Astrocyte of the hippocampus (primary cell): ENCODE measurements at places on chromosomes 11 and 22.

- DNase-seq: no peak
Observed at GRCh38 chr11:102920118-102920684, 35.3 kb downstream of the MMP13 start.

DNA sequence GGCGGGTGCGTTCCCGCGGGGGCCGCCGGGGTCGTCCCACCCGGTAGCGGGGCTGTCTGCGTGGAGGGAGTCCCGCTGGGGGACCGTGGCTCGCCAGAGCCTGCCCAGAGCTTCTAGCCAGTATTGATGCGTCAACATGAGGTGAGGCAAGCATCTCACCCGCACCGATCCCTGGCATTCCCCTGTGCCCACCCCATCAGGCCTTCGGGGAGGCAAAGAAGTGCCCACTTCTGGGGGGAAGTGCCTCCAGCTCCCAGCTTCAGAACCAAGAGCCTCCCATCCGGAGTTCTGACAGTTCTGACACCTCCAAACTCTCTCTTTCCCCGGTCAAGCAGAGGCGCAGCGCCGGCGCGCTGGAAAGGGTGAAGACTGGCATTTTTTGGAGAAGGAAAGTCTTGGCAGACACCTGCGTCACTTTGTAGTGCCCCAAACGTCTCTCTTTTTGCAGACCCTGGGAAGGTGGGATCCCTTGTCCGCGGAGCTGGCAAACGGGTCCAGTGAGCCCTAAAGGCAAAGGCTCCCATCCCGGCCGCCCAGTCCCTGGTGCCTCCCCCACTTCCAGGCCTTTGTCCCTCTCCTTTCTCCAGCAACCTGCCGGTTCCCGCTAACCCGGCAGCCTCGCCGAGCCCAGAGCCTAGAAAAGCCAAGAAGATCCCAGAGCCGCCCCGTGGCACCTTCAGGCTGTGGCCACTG lies 3.2 kb upstream of the PAX6 start:
- DNase-seq: peak; percentile 82

DNA sequence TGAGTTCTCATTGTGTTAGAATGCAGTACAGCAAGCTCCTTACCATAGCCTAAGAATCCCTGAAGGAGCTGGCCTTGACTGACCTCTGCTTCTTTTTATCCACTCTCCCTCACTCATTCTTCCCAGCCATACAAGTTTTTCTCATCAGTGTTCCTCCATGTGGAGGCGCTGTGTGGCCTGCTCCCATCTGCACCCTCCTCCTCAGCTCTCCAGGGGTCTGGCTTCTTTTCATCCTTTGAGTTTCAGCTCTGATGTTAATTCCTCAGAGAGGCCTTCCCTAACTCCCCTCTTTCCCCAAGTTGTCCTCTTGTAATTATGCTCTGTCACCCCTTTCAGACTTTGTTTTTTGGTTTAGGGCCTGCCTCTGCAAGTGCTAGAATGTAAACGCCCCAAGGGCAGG lies 144.8 kb downstream of the WNT7B start:
- DNase-seq: no peak

DNA sequence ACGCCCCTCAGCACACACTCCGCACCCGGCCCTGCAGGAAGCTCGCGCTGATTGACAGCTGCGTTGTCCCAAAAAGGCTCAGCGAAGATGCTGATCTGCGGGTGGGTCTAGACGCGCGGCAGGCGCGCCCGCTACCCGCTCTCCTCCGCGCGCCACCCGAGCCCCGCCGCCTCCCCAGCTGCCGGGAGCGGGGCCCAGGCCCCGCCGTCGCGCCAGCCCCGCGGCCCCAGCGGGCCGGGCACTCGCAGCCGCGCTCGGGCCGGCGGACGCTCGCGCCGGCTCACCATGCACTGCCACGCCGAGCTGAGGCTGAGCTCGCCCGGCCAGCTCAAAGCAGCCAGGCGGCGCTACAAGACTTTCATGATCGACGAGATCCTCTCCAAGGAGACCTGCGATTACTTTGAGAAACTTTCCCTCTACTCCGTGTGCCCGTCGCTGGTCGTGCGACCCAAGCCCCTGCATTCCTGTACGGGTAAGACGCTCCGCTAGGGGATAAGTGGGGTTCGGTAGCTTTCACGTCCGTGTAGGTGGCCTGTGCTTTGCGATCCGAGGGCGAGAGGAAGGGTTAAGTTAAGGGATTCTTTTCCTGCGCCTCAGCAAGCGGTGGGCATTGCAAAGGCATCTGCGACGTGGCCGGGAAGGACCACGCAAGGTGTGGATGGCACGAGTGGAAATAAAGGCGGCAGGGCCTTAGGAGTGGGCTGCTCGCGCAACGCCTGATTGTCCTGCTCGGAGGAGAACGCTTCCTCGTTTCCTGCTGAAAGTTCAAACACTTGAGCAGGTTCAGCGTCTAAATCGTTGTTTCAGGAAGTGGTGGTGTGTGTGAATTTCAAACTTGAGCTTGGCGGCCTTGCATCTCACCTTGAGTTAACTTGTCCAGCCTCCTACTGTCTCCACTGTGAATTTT lies at the start of gene BARX2:
Gene BARX2 (plus strand): TSS at position 98 of the 907 bp plus-strand sequence. CDS start 188 bp downstream, at position 286.
- peak; percentile 88 for DNase-seq

DNA sequence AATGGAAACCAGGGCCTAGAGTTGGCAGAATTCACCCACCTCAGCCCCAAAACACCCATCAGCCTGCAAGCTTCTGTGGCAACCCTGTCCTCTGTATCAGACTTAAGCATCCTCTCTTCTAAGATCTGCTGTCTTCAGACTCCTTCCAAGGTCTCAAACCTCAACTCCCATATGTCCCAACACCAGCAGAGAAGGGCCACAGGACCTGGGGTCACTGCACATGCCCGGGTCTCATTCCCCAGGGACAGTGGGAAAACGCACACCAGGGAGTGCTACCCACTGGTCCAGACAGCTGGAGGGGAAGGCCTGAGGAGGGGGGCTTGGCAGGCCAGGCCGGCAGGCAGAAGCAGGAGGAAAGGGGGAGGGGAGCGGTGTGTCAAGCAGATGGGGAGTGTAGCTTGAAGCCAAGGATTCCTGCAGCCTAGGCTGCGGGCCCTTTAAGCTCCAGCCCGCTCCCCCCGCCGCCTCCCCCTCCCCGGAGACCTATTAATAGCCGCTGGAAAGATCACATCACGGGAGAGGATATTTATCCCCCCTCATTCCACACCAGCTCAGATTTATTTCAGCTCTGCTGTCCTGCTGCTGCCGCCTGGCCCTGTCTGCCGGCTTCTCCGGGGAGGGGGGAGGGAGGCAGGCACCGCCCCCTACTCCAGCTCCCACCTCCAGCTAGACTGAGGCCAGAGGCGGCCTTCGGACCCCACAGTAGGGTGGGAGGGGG lies 16.7 kb downstream of the BCL9L start:
- peak; percentile 94 for DNase-seq

GRCh38 chr22:30324014-30324730 lies 2.6 kb downstream of the TBC1D10A start:
- DNase-seq: peak; percentile 75

GRCh38 chr11:123408619-123409455 lies 21.2 kb upstream of the GRAMD1B start:
- no peak for DNase-seq

GRCh38 chr22:48534395-48534958 lies 1293.2 kb downstream of the BRD1 start:
- DNase-seq: no peak

- DNase-seq: peak; percentile 34
Observed at GRCh38 chr11:44775366-44775984, 48.7 kb downstream of the TSPAN18 start.

GRCh38 chr11:128963744-128964325 lies 21.2 kb upstream of the TP53AIP1 start:
- no peak for DNase-seq

- DNase-seq: no peak
Observed at GRCh38 chr11:73384531-73384871, 8.3 kb downstream of the RELT start.

DNA sequence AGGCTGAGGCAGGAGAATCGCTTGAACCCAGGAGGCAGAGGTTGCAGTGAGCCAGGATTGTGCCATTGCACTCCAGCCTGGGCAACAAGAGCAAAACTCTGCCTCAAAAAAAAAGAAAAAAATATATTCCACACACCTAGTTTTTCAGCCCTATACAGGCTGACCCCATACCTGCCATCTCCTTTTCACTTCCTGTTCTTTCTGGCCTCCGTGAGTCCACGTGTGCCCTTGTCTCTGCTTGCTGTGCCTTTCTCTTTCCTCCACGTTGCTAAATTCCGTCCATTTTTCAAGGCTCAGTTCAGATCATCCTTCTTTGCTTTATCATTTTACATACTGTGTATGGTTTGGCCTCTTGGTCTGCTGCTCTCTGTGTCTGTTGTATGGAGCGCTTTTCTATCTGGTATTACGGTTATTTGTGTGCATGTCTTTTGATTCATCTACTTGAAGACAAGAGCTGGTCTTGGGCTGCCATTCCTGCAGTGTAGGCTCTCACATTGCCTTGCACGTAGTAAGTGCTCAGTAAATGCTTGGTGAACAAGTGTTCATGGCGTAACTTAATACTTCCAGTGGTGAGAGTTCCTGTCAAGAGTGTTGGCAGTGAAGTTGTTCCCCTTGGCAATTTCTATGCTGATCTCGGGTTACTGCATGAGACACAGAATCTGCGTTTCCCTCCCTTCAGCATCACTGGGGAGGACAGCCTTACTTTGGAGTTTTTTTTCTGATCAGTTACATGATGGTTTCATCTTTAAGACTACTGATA lies 57.5 kb downstream of the PTPRJ start:
- DNase-seq: no peak

DNA sequence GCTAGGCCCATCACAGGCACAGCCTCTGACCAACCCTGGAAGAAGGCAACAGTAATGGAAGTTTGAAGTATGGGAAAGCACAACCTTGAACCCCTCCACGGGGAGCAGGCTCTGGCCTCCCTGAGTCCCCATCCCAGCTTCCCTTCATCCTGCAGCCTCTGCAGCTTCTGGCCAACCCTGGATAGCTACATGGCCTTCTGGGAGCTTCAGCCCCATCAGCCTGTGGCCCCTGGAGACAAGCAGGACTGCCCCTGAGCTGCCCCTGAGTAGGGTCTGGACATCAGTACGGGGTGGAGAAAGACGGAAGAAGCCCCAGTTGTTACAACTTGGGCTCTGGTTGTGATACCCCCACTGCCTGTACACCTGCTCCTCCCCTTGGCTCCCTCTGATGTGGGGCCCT lies 113.8 kb upstream of the CD82 start:
- no peak for DNase-seq

- no peak for DNase-seq
Observed at GRCh38 chr22:50225200-50225969, 19.4 kb downstream of the TUBGCP6 start.

DNA sequence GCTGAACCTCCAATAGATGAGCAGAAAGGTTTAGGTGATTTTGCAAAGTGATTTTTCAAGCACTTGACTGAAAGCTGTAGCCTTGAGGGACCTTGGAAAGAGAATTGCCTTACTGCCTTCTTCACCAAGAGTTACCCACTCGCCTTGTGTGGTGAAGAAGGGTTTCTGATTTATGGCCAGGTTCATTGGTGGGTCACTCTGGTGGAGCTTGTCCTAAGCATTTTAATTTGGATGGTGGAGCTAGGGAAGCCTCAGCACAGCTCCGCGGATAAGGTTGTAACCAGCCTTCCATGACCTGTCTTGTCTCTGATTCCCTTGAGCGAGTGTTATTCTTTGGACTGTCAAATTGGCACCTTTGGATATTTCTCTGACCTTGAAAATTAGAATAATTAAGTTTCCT lies 226.4 kb downstream of the FAT3 start:
- DNase-seq: no peak

DNA sequence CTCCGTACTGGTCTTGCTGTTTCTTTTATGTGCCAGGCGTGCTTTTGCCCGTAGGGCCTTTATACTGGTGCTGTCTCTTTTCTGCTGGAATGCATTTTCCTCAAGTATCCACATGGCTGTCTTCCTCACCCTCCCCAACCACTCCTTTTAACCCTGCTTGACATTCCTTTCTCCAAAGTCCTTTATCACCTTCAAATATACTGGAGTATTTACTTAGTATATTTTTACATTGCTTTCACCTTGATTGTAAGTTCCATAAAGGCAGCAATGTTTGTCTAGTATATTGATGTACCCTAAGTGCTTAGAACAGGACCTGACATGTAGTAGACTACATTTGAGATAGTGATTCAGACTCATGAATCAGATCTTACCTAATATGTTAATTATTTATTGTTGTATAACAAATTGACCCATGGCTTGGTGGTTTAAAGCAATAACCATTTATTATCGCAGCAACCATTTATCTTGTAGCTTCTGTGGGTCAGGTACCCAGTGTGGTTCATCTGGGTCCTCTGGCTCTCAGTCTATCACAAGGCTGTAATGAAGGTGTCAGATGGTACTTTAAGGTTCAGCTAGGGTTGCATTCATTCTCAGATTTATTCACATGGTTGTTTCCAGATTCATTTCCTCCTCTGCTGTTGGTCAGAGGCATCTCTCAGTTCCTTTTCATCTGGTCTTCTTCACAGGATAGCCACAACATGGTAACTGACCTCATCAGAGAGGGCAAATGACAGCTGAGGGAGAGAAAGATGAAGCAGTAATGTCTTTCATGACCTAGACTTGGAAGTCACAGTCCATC lies 34.2 kb downstream of the DDX10 start:
- DNase-seq: no peak

GRCh38 chr11:133385781-133386180 lies 146.5 kb downstream of the OPCML start:
- no peak for DNase-seq

- peak; percentile 49 for DNase-seq
Observed at GRCh38 chr11:118211006-118211405, 13.8 kb downstream of the JAML start.

DNA sequence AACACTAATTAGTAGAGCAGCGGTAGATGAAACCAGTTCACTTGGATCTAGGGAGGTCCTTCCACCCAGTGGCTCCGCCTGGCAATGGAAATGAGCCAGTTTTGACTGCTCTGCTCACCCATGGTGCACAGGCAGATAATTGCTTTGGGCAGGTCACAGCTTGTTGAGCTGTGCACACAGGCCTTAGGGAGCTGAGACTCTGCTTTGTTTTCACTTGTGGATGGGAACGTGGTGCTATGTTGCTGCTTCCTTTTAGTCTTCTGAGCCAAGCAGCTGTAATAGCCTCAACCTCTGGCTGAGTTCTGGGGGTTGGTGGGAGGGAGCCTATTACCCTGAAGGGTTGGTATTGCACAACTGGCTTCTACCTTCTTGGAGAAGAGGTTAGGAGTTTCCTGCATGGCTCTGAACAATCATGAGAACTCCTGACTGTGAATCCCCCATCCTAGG lies 262.3 kb upstream of the MTNR1B start:
- peak; percentile 25 for DNase-seq

- peak; percentile 36 for DNase-seq
Observed at GRCh38 chr11:110032259-110032658, 60.9 kb upstream of the ZC3H12C start.

DNA sequence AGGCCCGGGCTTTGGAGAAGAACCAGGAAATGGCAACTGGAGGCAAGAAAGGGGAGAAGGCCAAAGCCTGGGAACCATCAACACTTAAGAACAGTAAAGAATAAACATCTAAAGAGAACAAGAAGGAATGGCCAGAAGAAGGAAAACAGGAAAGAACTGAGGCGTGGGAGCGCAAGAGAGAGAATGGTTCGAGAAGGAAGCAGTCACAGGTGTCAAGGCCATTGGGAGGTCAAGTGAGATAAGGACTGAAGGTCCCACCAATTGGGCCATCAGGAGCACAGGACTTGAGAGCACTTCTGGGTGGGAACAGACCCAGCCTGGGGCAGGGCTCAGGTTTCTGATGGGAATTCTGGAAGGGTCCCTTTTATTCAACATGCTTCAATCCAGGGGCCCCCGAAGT lies 697 bp upstream of the SCGB1A1 start:
- DNase-seq: no peak

GRCh38 chr22:50105208-50106100 lies 15.6 kb downstream of the MOV10L1 start:
- DNase-seq: no peak

- peak; percentile 80 for DNase-seq
Observed at GRCh38 chr11:130476200-130476921, 27.9 kb downstream of the ADAMTS15 start.
